Stimulated activated CD4-positive, alpha-beta T cell treated with anti-CD3 and anti-CD28 coated beads, Interleukin-1b, Interleukin-23, amount 100 ng/mL, for 4 hours (primary cell): ENCODE measurements at places on chromosomes 3 and 15.

GRCh38 chr15:66860844-66861243 is 158.8 kb downstream of the SMAD6 start:
- DNase-seq = no peak

- DNase-seq = no peak
These were observed 44.1 kb downstream of the HCN4 start for GRCh38 chr15:73324496-73325170.

DNA sequence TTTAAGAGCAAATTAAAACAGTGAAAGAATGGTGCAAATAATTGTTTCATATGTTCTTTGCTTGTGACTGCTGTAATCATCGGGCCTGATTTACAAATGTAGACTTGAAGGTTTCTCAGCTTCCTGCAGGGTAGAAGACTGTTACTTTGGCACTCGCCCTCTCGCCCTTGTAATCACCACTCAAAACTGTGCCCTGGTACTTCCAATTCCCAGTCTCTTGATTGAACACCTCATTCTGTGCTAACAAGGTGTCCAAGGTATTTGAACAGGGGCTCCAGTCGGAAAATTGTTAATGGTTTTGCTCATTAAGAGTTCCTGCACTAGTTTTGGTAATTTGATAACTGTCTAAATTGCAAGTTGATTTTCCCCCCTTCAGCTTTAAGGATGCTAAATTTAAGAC is 209.5 kb downstream of the ZIC1 start:
- DNase-seq = no peak

GRCh38 chr3:21954709-21955108 is 203.7 kb upstream of the ZNF385D start:
- no peak for DNase-seq

DNA sequence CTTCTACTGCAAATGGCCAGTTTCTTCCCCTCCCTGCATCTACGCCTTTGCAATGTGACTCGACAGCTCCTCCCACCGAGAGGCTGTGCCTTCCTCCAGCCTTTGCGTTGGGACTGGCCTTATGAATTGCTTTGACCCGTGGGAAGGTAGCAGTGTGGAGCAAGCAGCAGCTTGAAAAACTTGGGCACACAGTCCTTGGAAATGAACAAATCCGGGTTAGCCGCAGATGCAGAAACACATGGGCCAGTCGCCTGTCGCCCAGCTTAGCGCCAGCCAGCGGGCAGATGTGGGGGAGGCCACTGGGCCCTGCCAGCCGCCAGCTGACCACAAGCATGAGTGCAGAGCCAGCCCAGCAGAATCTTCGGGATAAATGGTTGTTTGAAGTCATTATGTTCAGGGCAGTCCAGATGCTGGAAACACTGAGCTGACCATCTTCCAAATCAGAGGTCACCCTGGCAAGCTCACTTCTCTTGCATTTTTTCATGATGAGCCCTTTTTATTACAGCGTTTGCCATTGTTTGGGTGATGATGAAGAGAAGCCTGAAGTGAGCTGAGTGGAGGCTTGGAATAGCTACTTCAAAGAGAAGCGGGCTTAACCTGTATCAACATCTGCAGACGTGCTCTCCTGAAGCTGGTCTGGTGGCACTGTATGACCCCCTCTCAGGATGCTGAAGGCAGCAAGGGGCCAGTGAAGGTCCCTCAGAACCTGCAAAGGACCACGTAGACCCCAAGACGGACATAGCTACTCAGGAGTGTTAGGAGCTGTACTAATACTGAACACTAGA is 9.8 kb downstream of the SELENOS start:
- DNase-seq = no peak

DNA sequence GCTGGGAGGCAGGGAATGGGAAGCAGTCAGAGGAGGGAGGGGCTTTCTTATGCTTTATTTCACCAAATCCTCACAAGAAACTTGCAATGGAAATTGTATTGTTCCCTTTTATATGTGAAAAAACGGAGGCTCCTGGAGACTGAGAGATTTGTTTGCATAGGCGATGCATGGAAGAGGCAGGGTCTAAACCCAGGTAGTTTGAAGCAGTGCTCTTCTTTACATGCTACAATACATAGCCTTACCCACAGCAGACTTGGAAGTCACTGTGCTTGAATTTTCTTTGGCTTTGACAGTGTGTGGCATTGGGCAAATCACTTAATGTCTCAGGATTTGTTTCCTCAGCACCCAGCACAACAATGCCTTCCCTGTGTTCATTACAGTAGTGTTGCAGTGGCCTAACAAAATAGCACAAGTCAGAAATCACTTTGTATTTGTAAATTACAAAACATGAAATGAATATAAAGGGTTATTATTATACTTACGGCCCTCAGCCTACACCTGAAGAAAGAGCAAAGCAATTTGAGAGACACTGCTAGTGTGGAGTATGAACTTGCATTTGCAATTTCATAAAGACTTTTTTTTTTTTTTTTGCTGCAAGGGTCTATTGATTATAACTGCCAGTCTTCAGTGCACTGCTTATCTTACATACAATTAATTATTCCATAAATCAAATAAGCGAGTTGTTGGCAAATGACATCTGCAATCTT is 646.4 kb upstream of the KCNMB2 start:
- DNase-seq = no peak

DNA sequence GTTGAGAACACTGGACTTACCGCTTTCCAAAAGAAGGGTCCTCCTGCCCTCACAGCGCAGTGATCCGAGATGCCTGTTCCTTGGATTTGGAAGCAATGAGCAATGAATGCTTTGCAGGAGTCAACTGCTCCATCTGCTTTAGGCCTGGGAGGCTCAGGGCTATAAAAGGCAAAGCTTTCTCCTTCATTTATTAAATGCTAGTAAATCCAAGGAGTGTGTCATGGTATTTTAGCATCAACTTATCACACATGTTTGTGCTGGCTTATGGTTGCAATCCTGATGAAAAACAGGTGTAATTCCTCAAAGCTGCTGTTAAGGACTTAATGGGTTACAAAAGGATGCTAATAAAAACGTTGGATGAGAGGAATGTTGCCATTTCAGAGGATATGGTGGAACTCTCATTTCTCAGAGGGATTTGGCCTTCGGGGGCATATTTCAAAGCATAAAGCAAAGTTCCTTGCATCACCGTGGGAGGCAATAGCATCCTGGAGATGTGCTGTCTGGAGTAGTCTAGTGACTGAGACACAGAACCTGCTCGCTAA is 158.5 kb upstream of the TPM1 start:
- DNase-seq = no peak

DNA sequence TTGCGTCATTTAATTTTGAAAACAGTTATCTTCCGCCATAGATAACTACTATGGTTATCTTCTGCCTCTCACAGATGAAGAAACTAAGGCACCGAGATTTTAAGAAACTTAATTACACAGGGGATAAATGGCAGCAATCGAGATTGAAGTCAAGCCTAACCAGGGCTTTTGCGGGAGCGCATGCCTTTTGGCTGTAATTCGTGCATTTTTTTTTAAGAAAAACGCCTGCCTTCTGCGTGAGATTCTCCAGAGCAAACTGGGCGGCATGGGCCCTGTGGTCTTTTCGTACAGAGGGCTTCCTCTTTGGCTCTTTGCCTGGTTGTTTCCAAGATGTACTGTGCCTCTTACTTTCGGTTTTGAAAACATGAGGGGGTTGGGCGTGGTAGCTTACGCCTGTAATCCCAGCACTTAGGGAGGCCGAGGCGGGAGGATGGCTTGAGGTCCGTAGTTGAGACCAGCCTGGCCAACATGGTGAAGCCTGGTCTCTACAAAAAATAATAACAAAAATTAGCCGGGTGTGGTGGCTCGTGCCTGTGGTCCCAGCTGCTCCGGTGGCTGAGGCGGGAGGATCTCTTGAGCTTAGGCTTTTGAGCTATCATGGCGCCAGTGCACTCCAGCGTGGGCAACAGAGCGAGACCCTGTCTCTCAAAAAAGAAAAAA is 1.2 kb downstream of the B2M start:
- peak; percentile 60 for DNase-seq
